ENCODE measurements at places on chromosomes 6 and 20. TPM values are rescaled to one million over a fixed set of nuclear protein-coding genes. Genes with fewer than 3 reads are reported as not detected.

GRCh38 chr6:80425089-80425823 lies 318.8 kb downstream of the BCKDHB start:
- no peak overlapping the region for H3K27ac ChIP-seq
- H3K4me3 ChIP-seq: no peak overlapping the region
- DNase-seq: no peak
- no peaks in the 10 kb centered on the region for H3K36me3 ChIP-seq
- no peaks in the 10 kb centered on the region for H3K4me1 ChIP-seq
- no peaks in the 10 kb centered on the region for H3K27me3 ChIP-seq

GRCh38 chr6:8000636-8001035 lies 63.6 kb downstream of the BLOC1S5 start:
- H3K4me1 ChIP-seq: no peaks in the 10 kb centered on the region
- no peak overlapping the region for H3K27ac ChIP-seq
- no peak for DNase-seq
- no peak overlapping the region for H3K4me3 ChIP-seq

Gene SIRPB1
- 2.0 TPM for total RNA-seq

Gene SLC18B1
- total RNA-seq: 5.6 TPM

Gene FAM162B
- total RNA-seq: 0.56 TPM

Gene R3HDML
- not detected for total RNA-seq
